ENCODE measurements at places on chromosomes 3 and 15.

GRCh38 chr15:52511084-52511483, 17.6 kb downstream of the MYO5A start:
- DNase-seq: no peak

GRCh38 chr3:160765211-160765610, 9.2 kb downstream of the PPM1L start:
- no peak for DNase-seq

- DNase-seq: no peak
Measured at GRCh38 chr3:104526901-104527401, 839.8 kb upstream of the ALCAM start.

DNA sequence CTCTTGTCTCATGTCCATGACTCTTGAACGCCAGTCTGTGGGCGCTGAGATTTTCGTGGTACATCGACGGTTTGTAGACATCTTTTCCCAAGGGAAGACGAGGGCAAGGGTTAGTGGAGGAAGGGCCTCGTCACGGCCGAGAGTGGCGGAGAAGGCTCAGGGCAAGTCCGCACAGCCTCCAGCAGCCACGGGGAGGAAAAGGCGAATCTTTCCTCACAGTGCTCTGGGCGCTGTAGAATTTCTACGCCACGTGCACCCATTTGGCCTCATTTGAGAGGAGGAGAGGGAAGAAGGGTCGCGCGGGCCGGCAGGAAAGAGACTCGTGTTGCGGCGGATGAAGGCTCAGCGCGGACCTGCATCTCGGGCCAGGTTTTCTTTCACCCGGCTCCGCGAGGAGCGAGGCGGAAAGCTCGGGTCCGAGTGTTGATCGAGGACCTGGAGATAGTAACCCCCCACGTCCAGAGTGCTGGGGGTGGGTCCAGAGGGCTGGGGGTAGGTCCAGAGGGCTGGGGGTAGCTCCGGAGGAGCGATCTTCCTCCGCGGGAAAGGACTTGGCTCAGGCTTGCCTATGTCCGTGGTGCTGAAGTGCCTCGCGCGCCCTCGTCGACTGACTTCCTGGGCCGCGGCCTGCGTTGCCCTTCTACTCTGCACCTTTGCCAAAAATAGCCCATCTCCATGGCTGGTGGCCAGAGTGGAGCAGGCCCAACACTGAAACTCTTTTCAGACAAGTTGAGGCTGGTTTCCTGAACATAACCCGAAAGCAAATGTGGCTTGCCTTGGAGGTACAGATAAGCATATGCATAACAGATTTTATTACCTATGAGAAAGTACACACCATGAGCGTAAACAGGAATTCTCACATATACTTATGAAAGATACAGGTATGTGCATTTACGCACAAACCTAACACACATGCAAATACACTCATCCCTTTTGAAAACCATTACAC, 1.1 kb downstream of the SLC35G2 start:
- DNase-seq: peak; percentile 9

DNA sequence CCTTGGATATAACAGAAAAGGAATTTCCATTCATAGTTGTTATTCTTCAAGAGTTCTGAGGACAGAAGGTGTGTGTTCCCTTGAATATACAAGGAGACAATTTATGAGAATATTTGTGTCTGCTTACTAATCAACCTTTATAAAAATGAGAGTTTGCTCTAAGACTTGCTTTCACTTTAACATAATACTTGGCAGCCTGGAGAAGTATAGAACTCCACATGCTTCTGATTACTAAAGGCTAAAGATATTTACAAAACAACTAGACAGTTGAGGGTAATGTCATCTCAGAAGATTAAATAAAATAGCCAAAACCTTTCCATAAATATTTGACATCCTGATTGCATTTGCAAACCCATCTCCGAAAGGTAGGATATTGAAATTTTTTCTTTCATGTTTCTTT, 727.1 kb upstream of the NAALADL2 start:
- no peak for DNase-seq

GRCh38 chr3:197878427-197878826, 71.6 kb upstream of the RPL35A start:
- DNase-seq: peak; percentile 90

DNA sequence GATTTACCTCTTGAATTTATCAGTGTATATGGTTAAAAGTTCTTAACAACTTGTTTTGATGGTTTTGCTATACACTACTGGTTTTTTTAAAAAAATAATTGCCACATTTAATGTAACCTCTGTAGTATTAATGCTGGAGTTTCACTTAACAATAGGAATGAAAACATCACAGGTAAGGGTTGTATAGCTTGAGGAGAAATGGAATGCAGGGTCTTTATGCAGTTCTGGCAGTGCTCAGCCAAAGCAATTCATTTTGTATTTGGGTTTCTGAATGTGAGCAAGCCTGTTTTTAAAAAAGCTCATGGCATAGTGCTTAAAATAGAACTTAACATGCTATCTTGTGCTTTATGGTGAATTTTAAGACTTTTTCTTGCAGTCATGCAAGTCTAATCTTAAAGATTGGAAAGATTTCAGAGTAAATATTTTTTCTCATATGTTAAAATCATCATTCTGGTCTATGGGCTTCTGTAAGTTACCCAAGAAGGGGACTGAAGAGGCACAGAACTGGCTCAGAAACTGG, 8.9 kb downstream of the PIAS1 start:
- DNase-seq: no peak

DNA sequence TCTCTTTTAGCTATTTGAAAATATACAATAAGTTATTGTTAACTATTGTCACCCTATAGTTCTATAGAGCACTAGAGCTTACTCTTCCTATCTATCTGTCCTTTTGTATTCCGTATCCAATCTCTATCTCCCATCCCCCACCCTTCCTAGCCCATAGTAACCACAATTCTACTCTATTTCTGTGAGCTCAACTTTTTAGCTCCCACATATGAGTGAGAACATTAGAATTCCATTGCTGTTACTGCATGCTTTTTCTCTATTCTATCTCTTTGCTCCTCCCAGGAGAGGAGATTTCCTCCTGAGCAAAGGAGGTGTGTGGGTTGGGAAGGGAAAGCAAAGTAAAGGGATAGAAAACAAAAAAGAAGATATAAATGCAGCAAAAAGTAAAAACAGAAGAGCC, 105.6 kb upstream of the SLC4A7 start:
- DNase-seq: no peak

DNA sequence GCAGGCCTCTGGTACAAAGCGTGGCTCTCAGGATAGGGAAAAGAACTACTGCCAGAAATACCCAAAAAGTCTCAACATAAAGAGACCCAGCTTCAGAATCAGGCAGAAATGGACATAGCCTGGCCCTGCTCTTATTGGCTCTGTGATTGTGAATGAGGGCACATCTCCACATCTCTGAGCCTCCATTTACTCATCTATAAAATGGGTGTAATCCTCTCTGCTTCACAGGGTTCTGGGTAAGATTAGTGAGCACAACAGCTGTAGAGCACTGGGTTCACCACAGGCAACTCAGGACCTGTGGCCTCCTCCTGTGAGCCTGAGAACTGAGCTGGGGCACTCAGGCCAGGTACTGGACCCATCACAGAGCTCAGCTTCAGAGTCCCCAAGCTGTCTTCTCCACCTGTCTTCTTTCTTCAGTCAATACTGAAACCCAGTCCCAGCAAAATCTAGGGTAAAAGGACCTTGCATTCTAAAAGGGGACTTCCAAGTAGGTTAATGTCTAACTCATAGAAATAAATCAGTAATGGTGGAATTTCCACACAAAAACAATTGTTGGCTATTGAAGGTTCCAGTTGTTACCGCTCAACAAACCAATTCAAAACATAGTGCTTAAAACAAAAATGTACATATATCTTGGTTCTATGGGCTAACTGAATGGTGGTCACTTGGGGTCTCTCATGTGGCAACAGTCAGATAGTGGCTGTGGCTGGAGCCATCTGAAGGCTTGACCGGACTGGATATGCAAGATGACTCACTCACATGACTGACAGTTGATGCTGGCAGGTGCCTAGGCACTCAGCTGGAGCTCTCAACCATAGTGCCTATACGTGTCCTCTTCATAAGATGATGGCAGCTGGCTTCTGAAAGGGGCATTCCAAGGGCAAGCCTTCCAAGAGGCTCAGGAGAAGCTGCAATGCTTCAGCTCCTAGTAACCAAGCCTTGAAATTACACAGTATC, 47.3 kb downstream of the TRIM42 start:
- DNase-seq: no peak

DNA sequence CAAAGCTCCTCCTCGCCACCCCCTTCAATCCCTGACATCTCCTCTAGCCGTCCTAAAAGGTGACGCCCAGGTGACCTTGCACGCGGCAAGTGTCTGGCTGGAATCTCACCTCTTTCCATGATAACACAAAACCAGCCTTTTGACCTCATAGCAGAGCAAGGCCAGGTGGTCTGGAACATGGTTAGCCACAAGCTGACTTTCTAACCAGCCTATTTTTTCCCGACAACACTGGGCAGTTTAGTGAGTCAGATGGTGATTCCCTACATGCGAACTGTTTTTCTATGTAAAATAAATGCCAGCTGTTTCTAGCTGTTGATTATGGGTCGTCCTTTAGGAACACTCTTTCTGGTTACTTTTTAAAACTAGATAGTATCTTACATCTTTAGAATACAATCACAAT, 243.0 kb downstream of the CD47 start:
- no peak for DNase-seq

DNA sequence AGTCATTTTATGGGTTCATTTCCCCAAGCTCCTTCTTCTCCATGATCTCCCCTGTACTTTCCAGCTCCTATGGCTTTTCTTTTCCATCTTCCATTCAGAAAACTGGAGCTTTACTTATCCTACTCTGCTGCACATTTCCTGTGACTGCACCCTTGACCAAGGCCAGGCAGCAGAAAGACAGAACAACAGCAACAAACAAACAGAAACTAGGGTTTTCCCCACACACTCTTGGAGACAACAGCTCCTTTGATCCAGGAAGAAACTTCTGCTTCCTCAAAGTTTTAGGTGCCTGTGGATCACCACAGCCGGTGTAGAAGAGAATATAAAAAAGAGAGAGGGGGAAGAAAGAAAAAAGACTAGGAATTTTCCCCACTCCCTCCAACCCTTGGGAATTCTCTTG, 342.3 kb upstream of the CFAP20DC start:
- DNase-seq: no peak
